Mesenteric fat pad (tissue), 1 donor: ENCODE measurements at places on chromosomes 7 and 10.

GRCh38 chr7:7416031-7416858 lies 119.4 kb downstream of the COL28A1 start:
- DNase-seq = no peak

GRCh38 chr10:132545659-132546367 lies 8.2 kb downstream of the INPP5A start:
- no peak for DNase-seq

DNA sequence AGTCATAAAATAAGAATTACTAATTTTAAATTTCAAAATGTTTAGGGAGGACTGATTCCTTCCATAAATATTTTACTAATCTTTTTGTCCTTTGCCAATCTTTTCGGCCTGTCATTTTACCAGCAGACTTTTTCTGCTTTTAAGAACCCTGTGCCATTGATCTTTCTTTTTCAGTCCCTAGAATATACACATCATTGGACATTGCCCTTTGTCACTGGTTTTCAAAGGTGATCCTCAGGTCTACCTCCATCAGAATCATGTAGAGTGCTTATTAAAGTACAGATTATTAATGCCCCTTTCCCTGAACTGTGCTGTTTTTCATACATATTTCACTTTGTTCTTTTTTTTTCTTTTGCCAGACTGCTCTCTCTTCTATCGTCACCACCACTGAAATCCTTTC lies 43.8 kb downstream of the SHOC2 start:
- DNase-seq = no peak

GRCh38 chr10:96988426-96988825 lies 156.3 kb downstream of the LCOR start:
- no peak for DNase-seq

- DNase-seq = no peak
Observed at GRCh38 chr7:81260152-81260551, 341.3 kb upstream of the SEMA3C start.
